AG04449 (cell line): ENCODE measurements at places on chromosomes 4 and X.
A peak's percentile ranks its signal among the peaks of the same experiment; 100 is the strongest.

DNA sequence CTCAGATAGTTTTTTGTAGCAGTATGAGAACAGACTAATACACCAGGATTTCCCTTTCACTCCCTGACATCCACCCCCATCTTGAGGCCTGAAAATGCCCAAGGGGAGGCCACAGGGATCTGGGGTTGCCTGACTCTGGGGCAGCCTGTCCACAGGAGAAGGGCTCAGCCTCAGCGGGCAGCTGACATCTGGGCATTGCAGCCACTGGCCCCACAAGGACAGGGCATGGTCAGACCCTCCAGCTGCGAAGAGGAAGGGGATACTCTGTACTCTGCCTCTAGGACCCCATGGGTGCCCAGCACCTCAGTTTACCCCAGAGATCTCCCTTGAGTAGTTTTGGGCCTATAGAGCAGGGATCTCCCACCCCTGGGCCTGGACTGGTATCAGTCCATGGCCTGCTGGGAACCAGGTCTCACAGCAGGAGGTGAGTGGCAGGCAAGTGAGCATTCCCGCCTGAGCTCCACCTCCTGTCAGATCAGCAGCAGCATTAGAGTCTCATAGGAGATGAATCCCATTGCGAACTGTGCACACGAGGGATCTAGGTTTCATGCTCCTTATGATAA, 138.9 kb downstream of the HMX1 start:
- no peak for DNase-seq

DNA sequence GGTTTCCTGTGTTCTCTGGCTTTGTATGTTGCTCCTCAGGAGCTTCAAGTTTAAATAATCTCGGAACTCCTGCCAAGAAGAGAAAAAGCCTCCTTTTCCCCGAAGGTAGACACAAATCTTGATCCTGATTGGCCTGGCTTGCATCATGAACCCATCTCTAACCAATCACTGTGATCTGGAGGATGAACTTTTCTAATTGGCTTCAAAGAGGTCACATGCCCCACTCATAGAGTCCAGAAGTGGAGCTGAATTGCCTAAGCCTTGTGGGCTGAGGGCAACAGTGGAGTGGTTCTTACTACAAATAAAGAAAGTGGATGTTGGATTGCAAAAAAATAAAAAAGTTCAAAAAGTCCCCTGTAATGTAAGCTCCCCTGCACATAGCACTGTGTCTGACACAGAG, 245.9 kb downstream of the MID1IP1 start:
- no peak for DNase-seq

DNA sequence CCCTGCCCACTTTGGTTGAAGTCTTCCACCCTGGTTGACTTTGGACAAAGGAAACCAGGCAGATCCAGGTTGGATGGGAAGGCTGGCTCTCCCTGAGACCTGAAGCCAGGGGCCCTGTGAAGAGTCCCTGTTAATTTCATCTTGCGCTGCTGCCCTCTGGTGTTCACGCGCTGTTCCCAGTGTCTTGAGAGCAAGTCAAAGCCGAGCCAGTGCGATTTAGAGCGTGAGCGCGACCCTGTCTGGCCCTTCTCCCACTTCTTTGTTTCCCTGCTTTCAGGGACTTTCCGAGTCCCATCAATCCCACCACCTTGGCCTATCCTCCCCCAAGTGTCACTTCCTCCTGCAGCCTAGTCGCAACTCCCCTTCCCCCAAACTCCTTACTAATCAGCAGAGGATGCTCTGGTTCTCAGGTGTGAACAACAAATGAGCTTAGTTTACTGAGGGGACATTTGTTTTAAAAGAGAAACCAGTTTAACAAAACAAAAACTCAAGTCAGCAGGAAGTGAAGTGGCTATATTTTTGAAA, 25.8 kb upstream of the CHRNA9 start:
- no peak for DNase-seq

GRCh38 chr4:74127745-74128144, 28.8 kb upstream of the CXCL2 start:
- DNase-seq = no peak

GRCh38 chr4:101174679-101175345, 172.5 kb downstream of the PPP3CA start:
- no peak for DNase-seq

DNA sequence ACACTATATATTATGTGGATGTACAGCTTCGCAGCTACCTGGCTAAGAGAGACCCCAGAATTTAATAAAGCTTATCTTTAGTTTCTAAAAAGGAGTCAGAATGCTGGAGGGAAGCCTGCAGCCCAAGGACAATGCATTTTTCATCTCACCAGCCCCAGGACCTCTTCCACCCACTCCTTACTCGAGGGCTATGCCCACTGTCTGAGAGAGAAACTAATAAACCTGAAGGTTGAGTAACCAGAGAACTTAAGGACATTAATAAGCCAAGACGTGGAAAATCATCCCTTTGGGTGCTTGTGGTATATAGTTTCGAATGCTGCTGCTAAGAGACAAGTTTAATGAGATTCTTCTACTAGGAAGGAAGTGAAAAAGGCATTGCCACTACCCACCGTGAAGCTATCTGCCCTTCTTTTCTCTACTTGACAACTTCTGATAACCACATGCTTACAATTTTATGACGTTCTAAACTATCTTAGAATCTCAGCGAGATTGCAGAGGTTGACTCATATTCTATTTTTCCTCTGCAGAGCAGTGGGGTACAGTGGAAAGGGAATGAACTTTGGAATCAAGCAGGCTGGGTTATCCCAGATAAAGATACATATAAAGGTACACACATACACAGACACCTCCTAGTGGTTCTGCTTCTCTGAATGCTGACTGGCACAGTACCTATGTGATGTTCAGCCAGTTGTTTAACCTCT, 3.3 kb downstream of the RELL1 start:
- DNase-seq = no peak

DNA sequence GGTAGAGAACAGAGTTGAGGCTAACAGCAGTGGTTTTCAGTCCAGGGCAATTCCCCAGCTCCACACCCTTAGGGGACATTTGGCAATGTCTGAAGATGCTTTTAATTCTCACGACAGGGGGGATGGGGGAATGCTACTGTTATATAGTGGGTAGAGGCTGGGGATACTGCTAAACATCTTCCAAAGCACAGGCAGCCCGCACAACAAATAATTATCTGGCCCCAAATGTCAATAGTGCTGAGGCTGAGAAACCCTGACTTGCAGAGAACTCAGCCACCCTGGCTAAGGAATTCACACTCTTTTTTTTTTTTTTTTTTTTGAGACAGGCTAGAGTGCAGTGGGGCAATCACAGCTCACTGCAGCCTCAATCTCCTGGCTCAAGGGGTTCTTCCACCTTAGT, 60.6 kb downstream of the POLR2B start:
- no peak for DNase-seq

GRCh38 chrX:150771116-150771515, 77.9 kb downstream of the MTMR1 start:
- no peak for DNase-seq

DNA sequence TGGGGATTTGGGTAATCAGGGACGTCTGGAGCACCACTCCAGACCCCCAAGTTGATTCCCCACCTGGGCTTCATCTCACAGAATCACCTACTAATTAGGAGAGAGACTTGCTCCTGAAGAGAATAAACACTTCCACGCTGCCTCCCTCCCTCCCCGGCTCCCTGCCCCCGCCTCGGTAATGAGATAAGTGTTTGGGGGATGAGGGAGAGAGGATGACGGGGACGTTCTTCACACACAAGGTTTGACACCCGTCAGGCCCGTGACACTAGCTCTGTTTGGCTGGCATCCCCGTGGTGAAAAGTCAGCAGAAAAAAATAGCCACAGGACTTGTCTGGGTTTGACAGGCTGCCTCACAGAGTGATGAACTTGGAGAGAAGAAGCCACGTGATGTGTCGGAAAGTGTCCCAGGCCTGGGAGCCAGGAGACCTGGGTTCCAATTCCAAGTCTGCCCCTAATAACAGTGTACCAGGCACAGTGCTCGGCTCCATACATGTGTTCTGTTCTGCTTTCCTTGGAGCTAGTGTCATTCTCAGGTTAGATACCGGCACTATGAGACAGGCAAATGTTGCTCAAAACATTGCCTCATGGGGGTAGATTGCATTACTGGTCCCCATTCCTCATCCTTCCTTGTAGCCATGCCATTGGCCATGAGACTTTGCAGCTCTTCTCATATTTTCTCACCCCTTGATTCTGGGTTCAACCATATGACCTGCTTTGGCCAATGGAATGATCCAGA, 578.0 kb downstream of the BCOR start:
- no peak for DNase-seq

GRCh38 chr4:38034986-38035882, 75.0 kb downstream of the PTTG2 start:
- DNase-seq = no peak

DNA sequence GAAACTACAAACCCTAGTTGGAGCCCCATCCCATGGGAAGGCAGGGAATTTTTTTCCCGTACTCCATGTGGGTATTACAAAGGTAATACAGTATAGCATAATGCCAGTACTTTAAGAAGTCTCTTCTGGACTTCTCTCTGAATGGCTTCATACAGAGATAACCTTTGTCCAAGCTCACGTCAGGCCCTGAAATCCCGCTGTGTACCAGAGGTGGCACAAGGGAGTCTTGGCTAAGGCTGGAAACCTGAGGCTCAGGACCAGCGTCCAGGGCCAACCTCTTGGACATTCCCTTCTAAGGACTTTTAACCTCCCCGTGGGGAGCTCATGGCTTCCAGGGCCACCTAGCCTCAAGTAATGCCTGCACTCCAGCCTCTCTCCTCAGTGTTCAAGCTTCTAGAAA, 338.9 kb upstream of the FAM241A start:
- no peak for DNase-seq

DNA sequence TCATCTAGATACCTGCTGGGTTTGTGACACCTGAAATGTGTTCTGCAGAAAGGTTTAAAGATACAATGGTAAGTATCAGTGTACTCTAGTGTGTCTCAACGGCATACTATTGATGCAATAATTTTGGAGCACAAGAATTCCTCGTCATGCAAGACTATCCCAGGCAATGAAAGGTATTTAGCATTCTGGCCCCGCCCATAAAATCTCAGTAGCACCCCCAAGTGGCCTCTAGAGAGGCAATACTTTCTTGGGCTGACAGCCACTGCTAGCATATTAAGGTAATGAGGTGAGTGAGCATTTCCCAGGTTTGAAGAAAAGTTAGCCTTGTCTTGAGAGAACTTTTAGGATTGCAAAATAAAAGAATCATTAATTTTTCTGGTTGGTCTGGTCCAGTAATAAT, 24.0 kb downstream of the TAB3 start:
- no peak for DNase-seq

- DNase-seq = no peak
Measured at GRCh38 chr4:128661479-128661878, 148.0 kb upstream of the JADE1 start.

- DNase-seq = no peak
Measured at GRCh38 chrX:6120329-6120728, 108.3 kb downstream of the NLGN4X start.

GRCh38 chr4:151614561-151614960, 146.2 kb downstream of the GATB start:
- no peak for DNase-seq

GRCh38 chrX:44312421-44312820, 31.1 kb downstream of the EFHC2 start:
- DNase-seq = no peak

GRCh38 chr4:41104155-41104554, 110.2 kb downstream of the APBB2 start:
- DNase-seq = no peak

GRCh38 chr4:1360423-1361283, 13.6 kb downstream of the UVSSA start:
- no peak for DNase-seq

DNA sequence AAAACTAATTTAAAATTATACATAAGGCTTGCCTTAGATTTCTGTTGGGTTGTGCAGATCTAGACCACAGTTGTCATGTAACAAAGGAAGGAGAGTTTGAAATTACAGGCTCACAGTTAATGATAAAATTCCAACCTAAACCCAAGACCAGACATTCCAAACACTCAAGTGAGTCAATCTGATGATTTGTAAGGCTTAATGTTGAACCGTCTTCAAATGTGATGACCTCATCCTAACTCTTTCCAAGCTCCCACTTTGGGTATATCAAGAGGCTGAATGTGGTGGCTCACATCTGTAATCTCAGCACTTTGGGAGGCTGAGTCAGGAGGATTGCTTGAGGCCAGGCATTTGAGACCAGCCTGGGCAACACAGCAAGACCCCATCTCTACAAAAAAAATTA, 149.2 kb downstream of the TBL1X start:
- peak; percentile 31 for DNase-seq

GRCh38 chrX:38045538-38046096, 39.3 kb downstream of the SYTL5 start:
- no peak for DNase-seq

DNA sequence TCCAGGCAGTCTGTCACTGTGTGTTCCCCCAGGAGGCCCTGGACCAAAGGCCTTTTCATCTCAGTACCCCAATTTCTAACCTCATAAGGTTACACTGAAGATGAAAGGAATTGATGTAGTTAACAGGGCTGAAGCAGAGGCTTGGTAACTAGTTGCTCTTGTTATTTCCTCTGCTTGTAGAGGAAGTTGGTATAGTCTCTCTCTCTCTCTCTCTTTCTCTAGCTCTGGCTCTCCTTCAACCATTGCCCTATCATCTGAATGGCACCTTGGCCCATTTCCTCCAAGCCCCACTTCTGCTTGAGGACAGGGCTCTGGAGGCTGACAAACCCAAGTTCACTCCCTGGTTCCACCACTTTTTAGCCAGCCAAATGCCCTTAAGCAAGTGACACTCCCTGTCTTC, 96.1 kb downstream of the MAMLD1 start:
- no peak for DNase-seq

GRCh38 chr4:3336382-3337356, 43.8 kb downstream of the RGS12 start:
- DNase-seq = no peak

GRCh38 chr4:25939330-25939729, 25.3 kb downstream of the SMIM20 start:
- no peak for DNase-seq

- DNase-seq = no peak
Measured at GRCh38 chrX:96551322-96551872, 133.2 kb upstream of the DIAPH2 start.

DNA sequence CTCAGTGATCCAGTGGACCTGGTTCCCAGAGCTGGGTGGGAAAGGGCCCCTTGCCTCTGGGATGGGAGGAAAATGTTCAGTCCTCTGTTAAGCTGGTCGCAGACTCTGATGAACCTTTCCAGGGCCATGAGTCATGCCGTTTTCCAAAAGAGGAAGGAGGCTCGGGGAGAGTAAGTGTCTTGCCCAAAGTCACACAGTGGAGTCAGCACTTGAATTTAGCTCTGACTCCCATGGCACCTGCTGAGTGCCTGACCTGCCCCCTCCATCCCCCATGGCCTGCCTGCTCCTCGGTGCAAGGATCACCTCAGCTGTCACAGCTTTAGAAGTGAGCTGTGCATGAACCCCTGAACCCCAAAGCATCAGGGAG, 14.0 kb upstream of the KIAA0232 start:
- no peak for DNase-seq

- DNase-seq = no peak
Measured at GRCh38 chr4:4330794-4331193, 40.7 kb downstream of the ZBTB49 start.

- DNase-seq = no peak
Measured at GRCh38 chr4:95183656-95184408, 364.9 kb downstream of the UNC5C start.

- no peak for DNase-seq
Measured at GRCh38 chrX:101619364-101619763, 1.6 kb upstream of the ARMCX6 start.
